NCI-H2081 treated with DMSO at 0.1 percent for 48 hours (cell line): ENCODE measurements at places on chromosomes 11 and 22.

DNA sequence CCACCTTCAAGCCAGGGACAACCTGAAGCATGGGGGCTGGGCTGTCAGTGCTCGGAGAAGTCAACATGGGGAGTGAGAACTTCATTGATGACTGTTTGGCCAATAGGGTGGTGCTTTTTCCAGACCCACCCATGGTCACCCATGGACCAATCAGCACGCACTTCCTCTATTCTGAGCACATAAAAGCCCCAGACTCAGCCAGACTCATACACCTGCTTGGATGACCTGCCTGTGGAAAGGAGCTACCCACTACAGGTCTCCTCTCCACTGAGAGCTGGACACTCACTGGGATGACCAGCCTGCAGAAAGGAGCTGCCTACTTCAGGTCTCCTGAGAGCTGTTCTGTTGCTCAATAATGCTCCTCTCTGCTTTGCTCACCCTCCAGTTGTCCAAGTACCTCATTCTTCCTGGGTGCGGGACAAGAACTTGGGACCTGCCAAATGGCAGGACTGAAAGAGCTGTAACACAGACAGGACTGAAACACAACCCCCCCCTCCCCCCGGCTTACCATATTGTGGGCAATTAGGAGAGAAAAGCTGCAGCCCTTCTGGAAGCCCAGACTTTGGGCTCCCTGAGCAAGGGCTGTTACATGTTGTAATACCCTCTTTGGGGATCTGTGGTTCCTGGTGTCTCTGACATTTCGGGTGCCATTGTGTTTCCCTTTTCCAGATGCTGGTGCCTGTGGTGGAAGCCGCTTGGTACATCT lies 44.4 kb upstream of the WNT11 start:
- DNase-seq, result no peak

DNA sequence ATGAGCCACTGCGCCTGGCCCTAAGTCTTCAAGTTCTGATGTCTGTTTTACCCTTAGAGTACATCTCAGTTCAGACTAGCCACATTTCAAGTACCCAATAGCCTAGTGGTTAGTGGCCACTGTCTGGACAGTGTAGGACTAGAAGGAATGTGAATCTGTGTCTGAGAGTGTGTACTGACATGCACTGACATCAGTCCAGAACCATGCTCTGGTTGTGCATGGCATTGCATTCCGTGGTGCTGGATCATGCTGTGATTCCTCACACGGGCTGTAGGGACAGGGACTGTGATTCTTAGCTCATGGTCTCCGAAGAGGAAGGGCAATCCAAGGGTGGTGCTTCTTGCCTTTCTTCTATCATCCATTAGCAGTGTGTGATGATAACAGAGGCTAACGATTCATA lies 41.1 kb downstream of the AMOTL1 start:
- DNase-seq, result no peak

DNA sequence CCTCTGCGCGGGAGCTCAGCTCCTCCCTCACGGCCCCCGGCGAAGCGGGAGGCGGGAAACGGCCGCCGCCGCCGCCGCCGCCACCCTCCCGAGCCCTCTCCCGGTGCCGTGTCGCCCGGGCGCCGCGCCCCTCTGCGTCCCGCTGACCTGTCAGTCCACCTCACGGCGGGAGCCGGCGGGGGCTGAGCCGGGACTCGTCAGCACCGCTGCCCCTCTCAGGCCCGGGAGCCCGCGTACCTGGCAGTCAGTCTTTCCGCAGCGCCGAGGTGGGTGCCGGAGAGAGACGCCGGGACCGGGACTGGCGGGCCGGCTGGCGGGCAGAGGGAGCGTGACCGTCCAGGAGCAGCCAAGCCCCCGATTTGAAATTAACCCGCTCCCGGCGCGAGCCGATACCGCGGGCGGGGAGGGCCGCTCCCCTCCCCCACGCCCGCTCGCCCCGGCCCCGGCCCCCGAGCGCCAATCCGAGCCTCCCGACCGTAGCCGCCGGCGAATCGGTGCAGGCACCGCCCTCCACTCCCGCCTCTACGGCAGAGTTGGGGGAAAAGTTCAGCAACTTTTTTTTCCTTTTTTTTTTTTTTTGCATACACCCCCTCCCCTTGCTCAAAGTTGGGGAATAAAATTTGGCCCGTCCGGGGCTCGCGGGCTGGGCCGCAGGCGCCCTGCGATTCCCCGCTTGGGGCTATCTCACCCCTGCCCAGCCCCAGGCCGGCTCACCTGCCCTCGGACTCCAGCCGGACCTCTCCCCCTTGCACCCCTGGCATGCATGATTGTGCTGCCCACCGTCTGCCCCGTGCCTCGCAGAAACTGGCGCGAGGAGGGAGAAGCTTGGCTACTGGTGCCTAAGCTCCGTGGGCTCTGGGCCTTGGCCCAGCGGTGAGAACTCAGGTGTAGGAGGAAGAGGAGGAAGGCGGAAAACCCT lies 774 bp upstream of the E2F8 start:
- DNase-seq, result no peak

DNA sequence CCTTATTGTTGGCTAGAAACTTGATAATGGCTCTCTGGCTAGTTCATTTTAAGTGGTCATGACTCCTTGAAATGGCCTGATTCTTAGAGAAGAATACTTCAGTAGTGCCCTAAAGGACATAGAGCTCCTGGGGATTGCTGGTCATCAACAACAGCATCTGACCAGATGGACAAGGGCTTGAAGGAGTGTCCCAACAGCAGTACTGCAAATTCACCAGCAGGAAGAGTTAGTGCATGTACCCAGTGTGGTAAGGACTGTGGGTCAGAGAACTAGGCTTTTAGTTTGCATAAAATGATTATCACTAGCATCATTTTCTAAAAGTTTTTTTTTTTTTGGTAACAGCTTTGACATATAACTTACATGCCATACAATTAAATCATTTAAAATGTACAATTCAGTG lies 39.5 kb upstream of the CUL5 start:
- DNase-seq, result no peak

- no peak for DNase-seq
Measured at GRCh38 chr22:25494774-25495173, 69.7 kb upstream of the GRK3 start.
